Heart right ventricle (tissue), 16 donors: ENCODE measurements at places on chromosomes 7 and 10. TPM values are rescaled to one million over a fixed set of nuclear protein-coding genes. Genes with fewer than 3 reads are reported as not detected.

GRCh38 chr10:8060704-8061121 is 6.2 kb downstream of the GATA3 start:
- H3K27ac ChIP-seq, result peak overlapping the region; percentile 74
- peaks cover 18% of the 10 kb centered on the region for H3K4me1 ChIP-seq
- DNase-seq, result no peak

DNA sequence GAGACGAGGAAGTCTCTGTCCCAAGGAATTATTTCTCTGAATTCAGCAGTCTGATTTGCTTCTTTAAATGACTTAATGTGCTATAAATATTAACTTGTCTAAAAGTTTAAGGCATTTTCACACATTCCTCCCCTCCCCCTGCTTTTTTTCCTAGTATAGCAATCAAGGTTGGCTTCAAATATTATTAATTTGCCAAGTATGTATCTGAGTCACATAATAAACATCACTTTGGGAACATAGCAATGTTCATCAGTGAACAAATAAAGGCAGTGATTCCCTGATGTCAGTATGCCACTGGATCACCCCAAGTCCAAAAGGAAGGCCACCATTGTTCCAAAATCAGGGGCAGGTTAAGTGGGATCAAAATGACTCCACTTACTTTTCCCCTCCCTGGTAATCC is 40.5 kb downstream of the PDE6C start:
- no peaks in the 10 kb centered on the region for H3K27me3 ChIP-seq
- H3K4me1 ChIP-seq, result no peaks in the 10 kb centered on the region
- H3K27ac ChIP-seq, result no peak overlapping the region
- no peak for DNase-seq
- H3K36me3 ChIP-seq, result no peaks in the 10 kb centered on the region

DNA sequence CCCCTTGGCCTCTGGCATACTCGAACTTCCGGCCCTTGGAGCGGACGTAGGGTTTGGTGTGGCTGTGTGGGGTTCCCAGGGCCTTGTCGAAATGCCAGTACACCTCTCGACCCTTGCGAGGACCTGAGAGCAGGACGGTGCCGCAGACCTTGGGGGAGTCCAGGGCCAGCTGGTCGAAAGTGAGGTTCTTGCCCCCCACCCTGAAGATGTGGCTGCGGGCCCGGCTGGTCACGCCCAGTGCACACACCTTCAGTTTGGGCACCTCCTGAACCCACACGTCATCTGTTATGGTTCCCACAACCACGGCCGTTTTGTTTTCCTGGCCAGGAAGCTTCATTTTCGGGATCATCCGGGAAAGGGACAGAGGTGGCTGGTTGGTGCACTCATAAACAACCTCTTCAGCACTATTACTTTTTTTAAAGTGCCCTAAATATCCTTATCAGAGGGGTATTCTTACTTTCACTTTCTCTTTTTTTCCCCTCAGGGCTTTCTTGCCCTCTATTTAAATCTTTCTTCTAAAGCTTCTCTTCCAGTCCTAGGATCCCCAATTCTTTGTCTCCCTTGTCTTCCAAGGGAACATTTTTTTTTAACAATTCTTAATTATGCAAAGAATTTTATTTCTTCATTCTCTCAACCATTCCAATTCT is 44.9 kb upstream of the FAM3C start:
- H3K27ac ChIP-seq, result no peak overlapping the region
- H3K4me1 ChIP-seq, result no peaks in the 10 kb centered on the region
- no peaks in the 10 kb centered on the region for H3K27me3 ChIP-seq
- H3K4me3 ChIP-seq, result no peak overlapping the region
- H3K36me3 ChIP-seq, result no peaks in the 10 kb centered on the region
- peak; percentile 13 for DNase-seq

GRCh38 chr10:96747734-96748550 is 27.6 kb upstream of the PIK3AP1 start:
- no peak overlapping the region for H3K27ac ChIP-seq
- H3K4me3 ChIP-seq, result no peak overlapping the region
- no peaks in the 10 kb centered on the region for H3K4me1 ChIP-seq
- no peaks in the 10 kb centered on the region for H3K36me3 ChIP-seq

DNA sequence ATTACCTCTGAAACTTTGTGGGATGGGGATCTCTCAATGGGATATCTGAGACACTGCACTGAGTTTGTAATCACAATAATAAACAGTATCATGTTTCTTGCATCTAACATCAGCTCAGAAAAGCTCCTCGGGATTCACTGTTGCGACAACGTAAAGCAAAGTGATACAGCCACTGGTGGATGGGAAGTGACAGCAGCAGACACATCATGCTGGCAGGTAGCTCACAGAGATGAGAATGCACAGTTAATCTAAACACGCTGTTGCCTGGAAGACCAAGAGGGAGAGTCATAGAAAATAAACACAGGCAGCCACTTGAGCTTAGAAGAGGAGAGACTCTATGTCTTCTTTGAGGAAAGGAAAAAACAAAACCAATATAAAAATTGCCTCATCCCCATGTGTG is 513.8 kb downstream of the MAGI2 start:
- no peaks in the 10 kb centered on the region for H3K4me1 ChIP-seq
- H3K27ac ChIP-seq, result no peak overlapping the region
- no peak for DNase-seq

- no peaks in the 10 kb centered on the region for H3K4me1 ChIP-seq
- no peaks in the 10 kb centered on the region for H3K27me3 ChIP-seq
- no peak for DNase-seq
- no peak overlapping the region for H3K4me3 ChIP-seq
These were observed 111.5 kb downstream of the HDAC9 start for GRCh38 chr7:18607025-18607424.

DNA sequence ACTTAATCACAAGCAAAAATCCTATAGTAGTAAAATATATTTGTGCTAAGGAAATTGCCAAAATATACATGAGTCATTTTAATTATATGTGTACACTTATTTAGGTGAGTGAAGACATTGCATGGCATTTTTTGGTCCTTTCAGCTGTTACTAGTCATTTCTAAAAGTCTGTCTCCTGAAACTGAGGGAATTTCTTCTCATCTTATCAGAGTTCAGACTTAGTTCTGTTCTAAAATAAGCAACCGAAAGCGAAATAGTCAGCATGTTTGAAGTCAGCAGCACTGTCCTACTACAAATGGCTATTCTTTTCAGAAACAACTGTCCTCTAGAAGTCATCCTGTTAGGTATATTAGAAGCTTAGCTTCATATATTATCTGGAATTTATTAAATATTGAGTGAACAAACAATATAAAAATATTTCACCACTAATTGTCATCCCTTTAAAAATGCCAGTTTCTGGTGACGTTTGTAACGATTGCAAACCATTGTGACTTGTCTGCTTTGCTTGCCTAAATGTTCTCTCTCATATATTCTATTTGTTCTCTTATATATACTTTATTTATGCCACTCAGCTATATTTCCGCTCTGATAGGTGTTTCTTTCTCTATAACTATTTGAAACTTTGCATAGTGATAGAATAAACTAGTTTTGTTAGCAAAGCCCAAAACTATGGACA is 227.4 kb upstream of the KAT6B start:
- peaks cover 7% of the 10 kb centered on the region for H3K4me1 ChIP-seq
- H3K27ac ChIP-seq, result peak overlapping the region; percentile 51
- no peak overlapping the region for H3K4me3 ChIP-seq
- no peaks in the 10 kb centered on the region for H3K27me3 ChIP-seq

GRCh38 chr10:119386666-119387065 is 155.9 kb downstream of the RGS10 start:
- peaks cover 16% of the 10 kb centered on the region for H3K4me1 ChIP-seq
- H3K27ac ChIP-seq, result no peak overlapping the region
- H3K4me3 ChIP-seq, result no peak overlapping the region

DNA sequence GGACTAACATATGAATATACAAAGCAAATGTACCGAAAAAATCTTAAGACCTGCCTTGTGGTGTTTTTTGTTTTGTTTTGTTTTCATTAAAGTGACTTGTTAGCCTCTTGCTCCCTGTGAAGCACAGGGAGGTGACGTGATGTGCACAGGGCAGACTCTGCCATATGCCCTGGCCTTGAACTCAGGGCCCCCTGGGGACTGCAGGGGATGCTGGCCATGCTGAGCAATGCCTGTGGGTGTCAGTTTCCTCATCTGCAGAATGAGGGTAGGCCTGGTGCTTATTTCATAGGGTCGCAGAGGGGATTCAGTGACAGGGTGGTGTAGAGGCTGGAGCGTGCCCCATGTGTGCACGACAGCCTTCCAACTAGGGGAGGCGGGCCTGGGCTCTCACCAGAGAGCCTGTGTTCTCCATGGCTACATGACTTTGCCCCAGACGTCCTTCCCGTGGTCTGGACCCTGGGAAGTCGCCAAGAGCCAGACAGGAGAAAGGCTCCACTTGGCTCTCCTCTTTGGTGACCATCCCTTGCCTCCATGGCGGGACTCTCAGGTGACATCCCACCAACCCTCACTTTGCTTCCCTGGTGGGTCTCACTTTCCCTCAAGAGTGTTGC is 14.5 kb downstream of the EGFR start:
- H3K4me1 ChIP-seq, result no peaks in the 10 kb centered on the region
- H3K36me3 ChIP-seq, result no peaks in the 10 kb centered on the region
- H3K27me3 ChIP-seq, result no peaks in the 10 kb centered on the region
- H3K4me3 ChIP-seq, result no peak overlapping the region

DNA sequence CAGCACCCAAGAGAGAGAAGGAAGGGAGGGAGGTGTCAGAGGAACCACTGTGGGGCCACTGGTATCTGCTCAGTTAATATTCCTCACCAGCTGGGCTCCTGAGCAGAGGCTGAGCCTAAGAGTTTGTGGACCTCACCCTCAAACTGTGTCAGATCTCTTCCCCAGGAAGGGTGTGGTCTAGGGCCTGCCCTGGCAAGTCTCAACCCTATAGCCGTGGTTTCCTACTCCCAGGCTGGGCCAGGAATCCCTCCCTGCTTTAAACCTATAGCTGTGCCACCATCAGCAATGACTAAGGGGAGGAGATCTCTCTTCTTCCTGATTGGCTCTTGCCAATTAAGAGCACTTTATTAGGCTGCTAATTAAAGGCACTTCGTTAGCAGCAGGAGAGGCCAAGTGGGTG is 29.9 kb downstream of the POLL start:
- no peaks in the 10 kb centered on the region for H3K36me3 ChIP-seq
- H3K27me3 ChIP-seq, result no peaks in the 10 kb centered on the region
- no peak overlapping the region for H3K4me3 ChIP-seq

DNA sequence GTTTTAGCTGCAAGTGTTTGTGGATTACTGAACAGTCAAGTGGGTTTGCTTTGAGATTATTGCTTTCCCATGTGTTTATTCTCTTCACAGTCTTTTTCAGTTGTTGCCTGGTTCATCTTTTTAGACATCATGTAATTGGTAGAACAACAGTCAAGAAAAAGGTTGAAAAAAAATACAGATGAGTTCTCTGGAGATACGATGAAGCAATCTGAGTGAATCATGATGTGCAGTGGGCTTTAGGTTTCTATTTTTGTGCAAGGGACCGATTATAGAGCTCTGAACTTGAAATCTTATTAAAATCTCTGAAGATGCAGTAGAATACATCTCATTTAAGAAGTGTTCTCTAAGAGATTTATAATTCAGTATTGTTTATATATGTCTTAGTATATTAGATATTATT is 145.7 kb downstream of the SDK1 start:
- no peaks in the 10 kb centered on the region for H3K4me1 ChIP-seq
- no peaks in the 10 kb centered on the region for H3K27me3 ChIP-seq
- H3K36me3 ChIP-seq, result no peaks in the 10 kb centered on the region
- no peak overlapping the region for H3K4me3 ChIP-seq

DNA sequence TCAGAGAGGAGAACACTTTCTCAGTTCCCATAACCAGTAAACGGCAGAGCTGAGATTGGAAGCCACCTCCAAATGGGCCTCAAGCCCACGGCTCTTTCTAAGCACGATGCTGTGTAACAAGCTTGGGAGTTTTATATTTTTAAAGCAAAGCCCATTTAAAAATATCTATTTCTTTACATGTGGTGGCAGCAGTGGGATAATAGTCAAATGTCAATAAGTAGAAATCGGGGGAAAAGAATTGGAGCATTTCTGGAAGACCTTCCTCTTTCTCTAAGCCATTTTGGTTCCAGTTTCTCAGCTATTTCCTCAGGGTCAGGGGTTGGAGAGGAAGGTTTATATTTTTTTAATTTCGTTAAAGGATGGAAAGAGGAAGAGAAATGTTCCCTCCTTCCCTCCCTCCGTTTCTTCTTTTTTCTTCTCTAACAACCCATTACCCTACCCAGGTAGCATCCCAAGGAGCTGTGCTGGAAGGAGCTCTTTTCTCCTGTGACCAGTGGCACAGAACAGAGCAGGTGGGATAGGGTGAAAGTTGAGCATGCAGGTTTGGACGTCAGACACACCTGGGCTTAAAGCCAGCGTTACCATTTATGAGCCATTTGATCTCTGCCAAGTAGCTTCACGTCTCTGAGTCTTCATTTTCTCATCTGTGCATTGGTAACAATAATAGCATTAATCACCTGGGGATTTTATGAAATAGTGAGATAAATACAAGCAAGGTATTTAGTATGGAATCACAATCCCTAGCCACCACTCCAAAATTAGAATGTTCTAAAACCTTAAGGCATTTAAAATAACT is 515.7 kb downstream of the RPS24 start:
- DNase-seq, result no peak
- peaks cover 4% of the 10 kb centered on the region for H3K27me3 ChIP-seq
- H3K36me3 ChIP-seq, result no peaks in the 10 kb centered on the region
- no peak overlapping the region for H3K4me3 ChIP-seq
- H3K27ac ChIP-seq, result no peak overlapping the region

DNA sequence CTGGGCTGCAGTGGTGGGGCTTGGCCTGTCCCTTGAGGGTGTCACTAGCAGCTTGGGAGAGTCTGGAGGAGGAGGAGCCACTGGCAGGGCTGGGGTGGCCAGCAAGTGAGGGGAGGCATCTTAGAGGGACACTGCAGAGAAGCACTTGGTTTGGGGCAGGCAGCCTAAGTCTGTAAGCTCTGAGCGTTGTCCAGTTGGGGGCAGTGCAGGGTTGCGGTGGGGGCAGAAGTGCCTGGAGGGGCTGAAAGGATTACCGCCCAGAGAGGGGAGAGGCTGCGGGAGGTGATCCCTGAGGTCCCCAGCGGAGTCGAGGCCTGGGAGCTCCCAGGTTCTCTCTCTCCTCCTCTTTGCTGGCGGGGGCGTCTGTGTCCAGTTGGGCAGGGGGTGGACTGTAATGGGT is 7.4 kb downstream of the ADCYAP1R1 start:
- H3K4me3 ChIP-seq, result no peak overlapping the region
- H3K27me3 ChIP-seq, result peaks cover 2% of the 10 kb centered on the region
- H3K27ac ChIP-seq, result no peak overlapping the region
- no peak for DNase-seq

- no peak overlapping the region for H3K4me3 ChIP-seq
- no peak for DNase-seq
- no peaks in the 10 kb centered on the region for H3K36me3 ChIP-seq
These were observed 43.1 kb upstream of the GPAM start for GRCh38 chr10:112226439-112227248.

DNAJC1 gene
- 11.4 TPM for total RNA-seq

ADAM22 gene
- 0.62 TPM for total RNA-seq

TAS2R4 gene
- 0.10 TPM for total RNA-seq

NSUN6 gene
- 8.9 TPM for total RNA-seq

CC2D2B gene
- 0.81 TPM for total RNA-seq

MKRN1 gene
- total RNA-seq, result 92.9 TPM

LEP gene
- total RNA-seq, result 0.32 TPM

WDFY4 gene
- 0.82 TPM for total RNA-seq

NME8 gene
- total RNA-seq, result not detected

PAX4 gene
- total RNA-seq, result not detected

KCNMA1 gene
- total RNA-seq, result 2.5 TPM

TEX36 gene
- total RNA-seq, result not detected

TMEM176B gene
- total RNA-seq, result 124 TPM

UTF1 gene
- total RNA-seq, result not detected

WNT8B gene
- total RNA-seq, result not detected

SPDYE8 gene
- not detected for total RNA-seq

OR2A1 gene
- not detected for total RNA-seq
